ENCODE measurements at places on chromosomes 13 and 19.

DNA sequence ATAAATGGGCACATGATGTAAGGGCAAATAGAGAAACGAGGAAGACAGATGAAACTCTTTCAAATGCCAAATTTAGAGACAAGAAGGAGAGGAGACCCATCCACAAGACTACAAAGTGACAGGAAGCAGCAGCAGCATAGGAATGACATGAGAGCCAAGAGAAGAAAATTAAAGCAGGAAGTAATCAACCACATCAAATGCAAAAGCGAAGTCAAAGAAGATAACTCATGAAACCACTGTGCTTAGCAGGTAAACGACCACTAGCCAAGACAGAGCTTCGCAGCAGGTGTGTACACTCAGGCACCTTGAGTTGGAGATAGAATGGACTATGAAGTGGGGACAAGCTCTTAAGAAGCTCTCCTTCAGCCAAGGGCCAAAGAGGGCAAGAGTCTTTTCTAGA, 64.1 kb downstream of the KLF12 start:
- DNase-seq, result no peak

DNA sequence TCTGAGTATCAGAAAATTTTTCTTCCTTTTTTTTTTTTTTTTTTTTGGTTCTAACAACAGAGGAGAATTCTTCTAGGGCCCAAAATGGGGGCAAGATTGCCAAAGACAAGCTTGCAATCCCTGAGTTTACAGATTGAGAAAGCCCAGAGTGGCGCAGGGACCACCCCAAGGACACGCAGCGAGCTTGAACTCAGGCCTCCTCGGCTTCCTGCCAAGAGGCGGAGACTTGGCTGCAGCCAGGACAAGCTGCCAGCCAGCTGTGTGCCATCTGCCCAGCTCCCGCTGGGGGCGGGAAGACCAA, 506 bp upstream of the MRPL34 start:
- no peak for DNase-seq

GRCh38 chr19:9768175-9769112, at the start of gene ZNF846:
ZNF846 (minus strand) TSS chr19:9768738; CDS start chr19:9764950, 3,788 bp downstream.
- DNase-seq, result peak; percentile 91

- no peak for DNase-seq
Observed at GRCh38 chr19:13078897-13079541, 23.6 kb downstream of the LYL1 start.

DNA sequence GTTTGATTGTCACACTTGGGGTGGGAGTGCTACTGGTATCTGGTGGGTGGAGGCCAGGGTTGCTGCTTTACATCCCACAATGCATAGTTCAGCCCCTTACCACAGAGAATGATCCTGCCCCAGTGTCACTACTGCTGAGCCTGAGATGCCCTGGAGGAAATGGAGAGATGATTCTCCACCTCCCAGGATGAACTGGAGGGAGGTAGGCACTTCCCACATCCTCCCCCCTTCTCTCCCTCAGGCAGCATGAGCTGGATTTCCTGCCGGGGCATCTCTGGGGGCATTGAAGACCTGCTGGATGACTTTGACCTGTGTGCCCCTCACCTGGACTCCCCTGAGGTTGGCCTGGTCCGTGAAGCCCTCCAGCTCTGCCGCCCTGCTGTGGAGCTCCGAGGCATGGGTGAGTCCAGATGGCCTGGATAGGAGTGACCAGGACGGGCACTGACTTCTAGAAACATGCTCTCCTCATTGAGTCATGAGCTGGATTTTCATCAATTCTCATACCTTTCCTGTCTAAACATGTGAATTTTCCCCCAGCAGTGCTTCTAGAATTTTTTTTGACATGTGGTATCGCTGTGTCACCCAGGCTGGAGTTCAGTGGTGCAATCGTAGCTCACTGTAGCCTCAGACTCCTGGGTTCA, 45.3 kb downstream of the NWD1 start:
- DNase-seq, result no peak

- no peak for DNase-seq
Observed at GRCh38 chr19:9857920-9858746, 23.0 kb downstream of the PIN1 start.

DNA sequence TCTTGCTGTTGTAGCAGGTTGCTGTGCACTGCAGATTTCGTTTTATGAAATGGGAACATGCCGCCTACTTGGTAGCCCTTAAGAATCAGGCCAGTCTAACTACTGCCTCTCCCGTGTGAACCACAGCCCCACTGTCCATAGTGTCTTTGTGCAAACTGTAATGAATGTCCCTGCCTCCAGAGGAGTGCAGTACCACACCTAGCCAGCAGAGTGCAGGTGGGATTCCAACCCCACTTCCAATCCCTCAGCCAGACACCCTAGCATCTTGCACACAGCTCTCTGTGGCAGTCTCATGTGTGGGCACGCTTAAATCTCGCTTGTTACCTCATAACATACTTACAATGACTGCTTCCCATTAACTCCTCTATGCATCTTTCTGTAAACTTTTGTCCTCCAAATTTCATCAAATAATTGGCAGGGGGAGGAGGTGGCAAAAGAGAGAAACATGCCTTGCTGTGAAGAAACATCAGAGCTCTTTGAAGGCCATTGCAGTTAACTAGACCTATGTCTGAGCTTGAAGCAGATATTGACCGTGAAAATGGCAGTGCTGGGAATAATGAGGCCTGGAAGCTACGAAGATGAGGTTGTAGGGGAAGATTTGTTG, 47.2 kb downstream of the ZAR1L start:
- peak; percentile 45 for DNase-seq

GRCh38 chr13:41577436-41577835, 120.1 kb downstream of the RGCC start:
- no peak for DNase-seq

DNA sequence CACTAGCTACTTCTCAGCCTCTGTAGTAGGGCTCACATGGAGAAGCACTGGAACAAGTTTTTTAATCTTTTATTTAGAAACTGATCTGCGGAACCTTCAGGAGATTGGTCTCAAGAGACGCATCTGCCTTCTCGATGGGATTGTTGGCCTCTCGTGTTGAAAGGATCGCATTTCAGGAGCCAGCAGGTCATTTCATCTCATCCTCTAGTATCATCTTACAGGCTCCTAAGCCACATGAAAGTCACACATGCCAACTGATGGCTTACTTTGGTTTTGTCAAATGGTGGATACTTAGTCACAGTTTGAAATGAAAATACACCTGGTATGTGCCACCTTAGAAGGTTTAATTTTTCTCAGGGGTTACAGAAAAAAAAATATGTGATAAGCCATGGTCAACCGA, 1703.6 kb downstream of the EFNB2 start:
- DNase-seq, result no peak

GRCh38 chr13:46885018-46885417, 11.8 kb downstream of the HTR2A start:
- DNase-seq, result no peak

DNA sequence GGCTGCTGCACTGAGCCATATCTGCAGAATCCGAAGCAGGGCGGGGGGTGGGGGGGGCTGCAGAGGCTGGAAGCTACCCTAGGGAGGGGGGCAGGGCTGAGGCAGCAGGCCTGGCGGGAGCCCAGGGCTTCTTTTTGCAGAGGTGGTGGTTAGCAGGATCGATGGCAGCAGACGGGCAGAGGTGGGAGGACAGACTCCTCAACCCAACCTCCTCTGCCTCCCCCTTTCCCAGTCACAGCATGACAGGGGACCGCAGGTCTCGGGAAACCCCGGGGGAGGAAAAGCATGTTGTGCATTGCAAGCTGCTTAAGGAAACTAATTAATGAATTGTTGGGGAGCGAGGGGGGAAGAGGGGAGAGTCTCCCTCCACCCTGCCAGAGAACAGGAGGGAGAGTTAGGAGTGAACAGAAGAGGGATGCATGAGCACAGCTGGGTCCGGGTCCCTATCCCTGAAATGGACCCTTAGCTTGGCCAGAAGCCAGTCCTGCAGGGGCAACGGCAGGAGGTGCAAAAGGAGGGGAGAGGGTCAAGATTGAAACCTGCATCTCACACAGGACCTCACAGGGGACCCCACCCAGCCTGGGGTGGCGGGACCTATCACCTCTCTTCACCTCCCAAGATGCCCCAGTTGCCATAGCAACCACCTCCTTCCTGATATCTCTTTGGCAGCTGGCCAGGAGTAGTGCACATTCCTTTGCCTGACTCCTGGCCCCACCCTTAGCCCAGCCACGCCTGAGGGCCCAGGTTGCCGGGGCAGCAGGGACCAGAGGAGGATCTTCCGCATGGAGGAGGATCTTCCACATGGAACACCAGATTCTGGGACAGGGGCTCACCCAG, 1.8 kb downstream of the FXYD7 start:
- no peak for DNase-seq

- DNase-seq, result no peak
Observed at GRCh38 chr19:16791942-16792341, 37.3 kb upstream of the SIN3B start.

DNA sequence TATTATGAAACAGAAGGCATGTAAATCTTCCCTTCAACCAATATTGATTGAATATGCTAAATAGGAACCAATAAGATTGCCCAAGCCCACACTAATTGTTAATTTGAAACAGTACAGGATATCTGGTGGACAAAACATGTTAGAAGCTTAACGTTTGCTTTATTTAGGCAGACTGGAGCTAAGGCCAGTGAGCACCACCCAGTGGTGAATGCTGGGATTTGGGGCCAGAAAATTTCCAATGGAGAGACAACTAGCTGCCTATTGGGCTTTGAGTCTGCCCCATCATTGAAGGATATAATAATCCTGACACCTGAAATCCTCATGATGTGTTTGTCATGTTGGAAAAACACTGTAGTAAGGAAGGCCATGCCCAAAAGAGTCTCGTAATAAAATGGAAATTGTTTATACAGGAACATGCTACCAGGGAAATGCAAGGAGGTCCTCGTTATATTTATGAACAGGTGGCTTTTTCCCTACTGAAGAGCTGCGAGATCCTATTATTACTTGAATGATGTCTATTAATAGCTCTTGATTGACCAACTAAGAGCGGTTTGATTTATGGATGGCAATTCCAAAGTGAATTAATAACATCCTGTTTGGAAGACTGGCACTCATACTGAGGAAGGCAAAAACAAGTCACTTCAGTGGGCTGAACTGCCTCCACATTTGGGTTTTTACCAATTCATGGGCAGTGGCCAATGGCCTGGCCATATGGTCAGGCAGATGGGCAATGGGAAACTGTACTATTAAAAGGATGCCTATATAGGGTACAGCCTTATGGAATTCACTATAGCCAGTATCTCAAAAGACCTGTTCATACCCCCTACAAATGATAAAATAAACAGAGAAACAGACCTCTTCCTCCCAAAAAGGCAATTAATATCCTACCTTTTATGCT, 8.7 kb downstream of the SIGLECL1 start:
- no peak for DNase-seq

GRCh38 chr13:24861617-24862362, 97.8 kb downstream of the RNF17 start:
- no peak for DNase-seq
